ENCODE measurements at places on chromosomes 5 and 9.
A peak's percentile ranks its signal among the peaks of the same experiment; 100 is the strongest.

DNA sequence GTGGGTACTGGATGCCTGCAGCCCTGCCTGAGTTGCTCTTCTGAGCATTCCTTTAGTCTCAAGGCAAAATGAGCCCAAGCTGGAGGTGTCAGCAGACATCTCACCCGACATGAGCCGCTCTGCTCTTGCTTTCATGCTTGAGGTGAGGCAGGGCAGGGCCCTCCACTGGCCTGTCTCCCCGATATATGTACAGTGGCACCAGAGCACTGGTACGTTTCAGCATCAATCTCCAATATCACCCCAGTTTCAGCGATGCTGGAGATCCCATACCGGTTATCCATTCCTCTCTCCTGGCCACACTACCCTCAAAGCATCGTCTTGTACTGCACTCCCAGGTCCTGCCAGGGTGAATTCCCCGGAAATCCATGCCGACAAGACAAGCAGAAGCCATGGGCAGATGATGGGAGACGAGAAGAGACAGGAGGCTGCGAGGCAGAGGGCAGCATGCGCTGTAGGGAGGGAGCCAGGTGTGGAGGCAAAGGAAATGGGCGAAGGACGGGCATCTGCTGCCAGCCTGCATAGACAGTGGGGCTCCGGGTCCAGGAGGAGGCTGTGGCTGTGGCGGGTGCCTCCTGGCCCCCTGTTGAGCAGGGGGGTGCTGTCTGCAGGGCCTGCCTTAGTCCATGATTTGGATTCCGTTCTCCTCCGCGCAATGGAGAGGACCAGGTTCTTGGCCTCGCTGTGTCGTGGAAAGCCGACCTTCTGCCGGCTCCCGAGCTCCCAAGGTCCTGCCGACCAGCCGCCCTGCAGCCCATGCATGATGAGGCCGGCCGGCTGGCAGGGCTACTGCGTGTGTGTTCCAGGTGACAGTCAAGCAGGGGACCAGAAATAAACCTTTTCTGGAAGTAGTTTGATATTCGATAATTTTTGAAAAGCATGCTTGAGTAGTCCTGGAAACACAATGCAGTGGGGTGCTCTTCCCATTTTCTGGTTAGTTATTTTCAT is 152.2 kb upstream of the IRX2 start:
- DNase-seq = peak; percentile 22

- no peak for DNase-seq
Measured at GRCh38 chr5:80631278-80632259, 22.9 kb upstream of the MSH3 start.

DNA sequence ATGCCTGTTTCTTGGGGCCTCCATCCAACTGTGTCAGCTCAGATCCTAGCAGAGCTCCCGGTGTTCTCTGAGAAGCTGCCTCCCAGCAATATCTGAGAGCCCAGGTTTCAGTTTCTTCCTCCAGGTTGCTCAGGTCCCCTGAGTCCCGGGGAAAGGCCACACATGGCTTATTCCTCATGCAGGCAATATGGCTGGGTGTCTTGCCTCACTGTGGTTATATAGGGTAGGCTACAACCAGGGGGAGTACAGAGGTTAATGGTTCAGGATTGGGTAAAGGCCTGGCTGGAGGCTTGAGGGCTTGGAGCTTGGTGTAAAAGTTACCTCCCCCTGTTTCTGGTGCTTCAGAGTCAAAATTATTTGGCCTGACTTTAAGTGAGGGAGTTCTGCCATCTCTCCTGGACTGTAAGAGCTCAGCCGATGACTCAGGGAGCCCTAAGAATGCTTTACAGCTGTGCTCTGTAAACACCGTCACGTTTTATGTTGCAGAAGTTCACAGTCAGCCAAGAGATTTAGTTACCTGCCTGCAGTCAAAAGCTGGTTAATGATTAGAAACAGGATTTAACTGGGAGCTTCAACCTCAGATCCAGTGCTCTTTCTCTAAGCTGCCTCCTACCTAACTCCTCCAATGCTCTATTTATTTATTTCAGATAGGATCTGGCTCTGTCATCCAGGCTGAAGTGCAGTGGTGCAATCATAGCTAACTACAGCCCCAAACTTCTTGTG is 24.3 kb upstream of the UBAP2 start:
- no peak for DNase-seq

DNA sequence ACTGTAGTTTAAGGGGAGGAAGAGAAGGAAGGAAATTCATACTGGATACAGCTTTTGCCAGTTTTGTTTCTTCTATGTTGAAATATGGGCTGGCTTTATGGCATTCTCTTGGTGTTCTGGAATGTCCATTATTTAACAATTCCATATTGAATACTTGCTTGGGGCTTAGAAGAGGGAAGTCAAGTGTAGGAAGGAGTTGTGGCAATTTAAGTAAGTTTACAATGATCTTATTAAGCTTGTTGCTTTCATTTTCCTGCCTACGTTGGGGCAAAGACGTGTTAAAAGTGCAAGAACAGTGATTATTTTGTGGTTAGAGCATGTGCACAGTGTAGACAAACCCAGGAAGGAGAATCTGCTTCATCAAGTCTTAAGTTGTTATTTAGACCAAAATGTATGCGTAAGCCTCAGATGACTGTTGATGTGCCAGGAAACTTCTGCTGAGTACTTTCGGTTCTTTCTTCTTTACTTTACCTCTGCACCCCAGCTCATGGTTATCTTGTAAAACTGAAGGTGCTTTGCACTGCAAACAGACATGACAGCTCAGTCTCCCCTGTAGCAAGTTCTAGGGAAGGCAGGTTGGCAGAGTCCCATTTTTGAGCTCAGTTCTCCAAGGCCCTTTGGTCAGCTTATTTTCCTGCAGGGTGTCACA is 75.8 kb downstream of the F2RL2 start:
- DNase-seq = no peak

DNA sequence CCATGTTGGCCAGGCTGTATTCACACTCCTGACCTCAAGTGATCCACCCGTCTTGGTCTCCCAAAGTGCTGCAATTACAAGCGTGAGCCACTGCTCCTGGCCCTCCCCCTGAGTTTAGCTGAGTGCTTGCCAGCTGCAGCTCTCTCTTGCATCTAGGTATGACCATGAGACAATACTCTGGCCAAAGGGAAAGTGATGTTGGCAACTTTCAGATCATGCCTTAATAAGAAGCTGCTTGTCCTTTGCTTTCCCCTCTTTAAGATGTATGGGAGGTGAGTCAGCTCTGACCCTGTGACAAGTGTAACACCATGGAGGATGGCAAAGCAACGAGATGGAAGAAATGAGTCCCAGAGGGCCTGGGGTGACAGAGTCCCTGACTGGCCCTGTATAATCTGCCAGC is 18.7 kb upstream of the DCAF12 start:
- no peak for DNase-seq

DNA sequence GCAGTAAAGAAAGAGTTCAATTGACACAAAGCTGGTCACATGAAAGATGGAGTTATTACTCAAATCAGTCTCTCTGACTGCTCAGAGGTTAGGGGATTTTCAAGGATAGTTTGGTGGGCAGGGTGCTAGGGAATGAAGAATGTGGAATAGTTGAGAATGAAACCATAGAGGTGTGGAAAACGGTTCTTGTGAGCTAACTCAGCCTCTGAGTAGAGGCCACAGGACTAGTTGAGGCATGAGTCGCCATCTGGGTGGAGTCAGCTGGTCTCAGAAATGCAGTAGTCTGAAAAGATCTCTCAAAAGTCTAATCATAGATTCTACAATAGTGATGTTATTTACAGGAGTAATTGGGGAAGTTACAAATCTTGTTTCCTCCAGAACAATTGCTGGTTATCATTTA is 178.9 kb upstream of the SPEF2 start:
- DNase-seq = no peak

- DNase-seq = no peak
Measured at GRCh38 chr9:129586245-129586644, 34.7 kb downstream of the C9orf50 start.

DNA sequence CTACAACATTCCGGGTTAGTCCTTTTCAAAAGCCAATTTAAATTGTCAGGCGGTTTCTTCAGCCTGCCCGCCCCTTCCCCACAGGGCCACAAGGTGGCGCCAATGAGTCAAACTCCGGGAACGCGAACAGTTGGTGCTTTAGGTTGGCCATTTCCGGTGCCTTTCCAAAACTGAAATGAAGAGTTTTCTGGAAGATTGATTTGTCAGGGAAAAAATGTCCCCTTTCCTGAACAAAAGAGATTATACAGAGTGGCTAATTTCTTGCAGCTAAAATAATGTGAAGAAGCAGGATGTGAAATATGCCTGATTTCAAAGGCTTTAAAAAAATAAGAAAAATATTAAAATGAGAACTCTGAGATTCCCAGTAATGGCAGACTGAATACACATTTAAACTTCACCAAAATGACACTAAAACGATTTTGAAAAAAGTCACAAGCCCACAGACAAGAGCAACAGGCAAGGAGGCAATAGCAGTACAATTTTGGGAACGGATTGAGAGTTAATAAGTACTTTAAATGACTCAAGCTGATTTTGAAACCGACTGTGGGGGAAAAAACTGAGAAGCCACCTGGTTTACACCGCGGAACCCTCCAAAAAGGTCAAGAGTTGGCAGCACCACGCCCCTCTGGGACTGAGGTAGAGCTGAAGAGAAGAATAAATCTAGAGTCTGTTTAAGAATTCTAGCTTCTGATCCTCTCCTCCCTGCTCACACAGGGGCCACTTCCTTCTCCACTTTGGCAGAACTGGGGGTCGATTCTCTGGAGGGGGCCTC is 45.7 kb downstream of the SLC46A2 start:
- peak; percentile 82 for DNase-seq

Data from H7 (cell line).